ENCODE measurements at places on chromosomes 11 and 22.

GRCh38 chr22:28857288-28857687, 26.1 kb upstream of the ZNRF3 start:
- no peak for DNase-seq

DNA sequence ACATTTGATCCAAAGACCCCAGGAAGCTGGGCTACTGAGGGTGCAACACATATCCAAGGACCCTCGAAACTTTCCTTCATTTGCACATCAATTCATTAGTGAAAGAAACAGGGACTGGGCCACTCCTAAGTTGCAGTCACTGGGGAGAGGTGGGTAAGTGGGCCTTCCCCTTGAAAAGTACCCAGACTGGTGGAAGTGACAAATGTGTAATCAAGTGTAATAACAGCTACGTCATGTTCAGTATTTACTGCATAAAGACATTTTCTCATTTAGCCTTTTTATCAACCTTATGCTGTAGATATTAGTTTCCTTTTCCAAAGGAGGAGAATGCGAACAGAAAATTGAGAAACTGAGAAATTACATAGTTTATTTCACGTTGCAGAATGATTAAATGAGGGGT, 101.9 kb upstream of the OLFML1 start:
- DNase-seq, result no peak

DNA sequence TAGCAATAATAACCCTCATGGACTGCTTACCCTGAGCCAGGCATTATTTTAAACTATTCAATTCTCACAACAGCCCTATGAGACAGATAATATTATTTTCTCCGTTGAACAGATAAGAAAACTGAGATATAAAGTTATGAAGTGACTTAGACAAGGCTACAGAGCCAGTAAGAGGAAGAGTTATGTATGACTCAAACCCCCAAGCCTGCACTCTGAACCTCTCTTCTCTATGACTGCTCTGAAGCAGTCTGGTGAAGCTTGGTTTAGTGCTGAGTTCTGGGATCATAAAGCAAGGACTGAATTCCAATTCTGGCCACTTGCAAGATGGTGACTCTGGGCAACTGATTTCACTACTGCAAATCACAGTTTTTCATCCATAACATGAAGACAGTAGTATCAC, 34.5 kb downstream of the TNKS1BP1 start:
- no peak for DNase-seq

DNA sequence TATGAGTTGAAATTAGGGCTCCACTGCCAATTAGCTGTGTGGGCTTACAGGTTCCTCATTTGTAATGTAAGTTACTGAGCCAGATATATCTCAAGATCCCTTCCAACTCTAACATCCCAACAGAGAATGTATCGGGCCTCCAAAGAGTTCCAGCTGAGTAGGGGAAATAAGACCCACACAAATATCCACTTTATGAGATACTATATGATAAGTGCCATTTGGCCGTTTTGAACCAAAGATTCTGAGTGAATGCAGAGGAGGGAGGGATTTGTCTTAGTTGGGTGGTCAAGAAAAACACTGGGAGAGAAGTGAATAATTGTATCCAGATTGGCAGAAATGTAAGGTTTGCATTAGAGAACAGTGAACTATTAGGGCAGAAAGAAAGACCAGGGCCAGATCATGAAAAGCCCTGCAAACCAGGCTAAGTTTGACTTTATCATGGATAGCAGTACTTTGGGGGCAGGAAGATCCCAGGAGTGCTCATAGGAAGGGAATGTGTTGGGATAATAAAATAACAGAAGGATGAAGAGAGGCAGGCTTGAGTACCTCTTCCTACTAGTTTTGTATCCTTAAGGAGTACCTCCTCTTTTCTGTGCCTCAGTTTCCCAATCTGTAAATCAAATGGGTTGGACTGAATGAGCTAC, 63.9 kb downstream of the RPL27A start:
- DNase-seq, result no peak

- DNase-seq, result no peak
These were observed 1.2 kb downstream of the MSANTD2 start for GRCh38 chr11:124798991-124799347.

GRCh38 chr11:35330931-35331330, 88.4 kb downstream of the SLC1A2 start:
- DNase-seq, result peak; percentile 20
